ENCODE measurements at places on chromosomes 3 and 15.

GRCh38 chr15:83880529-83880928 lies 226.6 kb downstream of the ADAMTSL3 start:
- no peak for DNase-seq

DNA sequence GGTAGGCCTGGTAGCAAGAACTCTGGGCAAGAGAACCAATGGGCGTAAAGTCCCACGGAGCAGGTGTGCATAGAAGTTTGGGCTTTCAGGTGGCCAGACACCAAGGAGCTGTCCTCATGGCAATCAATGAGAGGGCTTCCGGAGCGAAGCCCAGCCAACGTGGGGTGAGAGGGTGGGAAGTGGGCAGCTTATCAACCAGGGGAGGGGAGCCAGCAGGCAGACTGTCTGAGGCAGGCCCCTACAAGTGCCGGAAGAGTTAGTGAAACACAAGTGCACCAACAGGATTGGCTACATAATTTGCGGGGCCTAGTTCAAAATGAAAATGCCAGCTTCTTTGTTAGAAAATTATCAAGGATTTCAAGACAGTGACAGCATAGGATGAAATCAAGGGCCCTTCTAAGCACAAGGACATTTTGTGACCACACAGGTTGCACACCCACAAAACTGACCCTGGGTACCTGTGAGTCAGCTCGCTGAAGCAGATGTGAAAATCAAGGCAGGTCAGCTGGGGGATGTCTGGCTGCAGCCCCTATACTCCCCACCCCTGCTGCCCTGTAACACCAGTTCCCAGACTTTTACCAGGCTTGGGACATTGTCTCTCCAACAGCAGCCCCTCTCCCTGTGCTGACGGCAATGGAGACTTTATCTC lies 102.1 kb upstream of the ETV5 start:
- no peak for DNase-seq

DNA sequence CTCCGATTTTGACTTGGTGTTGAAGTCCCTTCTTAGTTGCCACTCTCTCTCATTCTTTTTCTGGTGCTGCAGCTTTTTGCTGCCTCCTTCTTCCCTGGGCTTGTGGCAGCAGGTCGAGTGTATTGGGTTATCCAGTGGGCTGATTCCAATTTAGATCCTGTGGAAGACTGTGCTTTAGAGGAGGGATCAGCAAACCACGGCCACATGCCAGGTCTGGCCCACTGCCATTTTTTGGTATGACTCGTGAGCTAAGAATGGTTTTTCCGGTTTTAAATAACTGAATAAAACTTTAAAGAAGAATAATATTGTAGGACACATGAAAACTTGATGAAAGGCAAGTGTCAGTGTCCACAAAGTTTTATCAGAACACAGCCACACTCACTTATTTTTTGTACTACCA lies 330.5 kb downstream of the ROBO2 start:
- DNase-seq = no peak

DNA sequence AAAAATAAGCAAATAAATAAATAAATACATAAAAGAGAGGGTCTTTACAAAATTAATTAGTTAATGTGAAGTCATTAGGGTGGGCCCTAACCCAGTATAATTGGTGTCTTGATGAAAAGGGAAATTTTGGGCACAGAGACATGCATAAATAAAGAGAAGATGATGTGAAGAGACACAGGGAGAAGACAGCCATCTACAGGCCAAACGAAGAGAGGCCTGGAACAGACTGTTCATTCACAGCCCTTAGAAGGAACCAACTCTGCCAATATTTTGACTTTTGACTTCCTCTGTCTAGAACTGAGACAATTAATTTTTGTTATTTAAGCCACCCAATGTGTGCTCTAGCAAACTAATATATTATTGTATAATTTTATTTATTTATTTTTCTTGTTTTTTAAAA lies 29.6 kb upstream of the SELENOK start:
- DNase-seq = no peak

DNA sequence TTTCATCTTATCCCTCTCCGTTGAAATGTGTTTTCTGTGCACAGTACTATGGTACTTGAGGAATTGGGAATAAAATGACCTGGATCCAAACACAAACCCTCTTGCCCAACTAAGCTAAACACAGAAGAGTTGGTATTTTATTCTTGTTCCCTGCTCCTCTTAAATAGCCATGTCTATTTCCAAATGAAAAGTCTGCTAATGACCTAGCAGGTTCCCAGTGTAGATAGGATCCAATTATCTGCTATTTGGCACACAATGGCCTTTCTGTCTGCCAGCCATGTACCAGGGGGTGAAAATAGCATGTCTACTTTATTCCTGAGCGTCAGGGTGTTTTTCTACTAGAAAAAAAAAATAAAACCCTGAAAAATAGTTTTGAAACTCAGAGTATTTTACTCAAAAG lies 657.0 kb upstream of the NAALADL2 start:
- DNase-seq = no peak

- DNase-seq = peak; percentile 8
These were observed 17.1 kb downstream of the CTXND1 start for GRCh38 chr15:80234883-80235282.

DNA sequence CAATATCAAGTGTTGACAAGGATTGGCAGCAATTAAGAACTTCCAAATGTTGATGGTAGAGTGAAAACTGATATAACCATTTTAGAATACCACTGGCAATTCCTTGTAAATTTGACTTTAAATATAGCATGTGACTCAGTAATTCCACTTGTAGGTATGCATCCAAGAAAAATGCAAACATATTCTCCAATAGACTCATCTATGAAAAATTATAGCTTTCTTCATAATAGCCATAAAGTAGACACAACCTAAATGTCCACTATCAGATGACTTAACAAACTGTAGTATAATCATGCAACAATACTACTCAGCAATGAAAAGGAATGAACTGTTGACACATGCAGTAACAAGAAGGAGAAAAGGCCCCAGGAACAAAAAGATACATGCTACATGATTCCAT lies 988.1 kb downstream of the FHIT start:
- no peak for DNase-seq

DNA sequence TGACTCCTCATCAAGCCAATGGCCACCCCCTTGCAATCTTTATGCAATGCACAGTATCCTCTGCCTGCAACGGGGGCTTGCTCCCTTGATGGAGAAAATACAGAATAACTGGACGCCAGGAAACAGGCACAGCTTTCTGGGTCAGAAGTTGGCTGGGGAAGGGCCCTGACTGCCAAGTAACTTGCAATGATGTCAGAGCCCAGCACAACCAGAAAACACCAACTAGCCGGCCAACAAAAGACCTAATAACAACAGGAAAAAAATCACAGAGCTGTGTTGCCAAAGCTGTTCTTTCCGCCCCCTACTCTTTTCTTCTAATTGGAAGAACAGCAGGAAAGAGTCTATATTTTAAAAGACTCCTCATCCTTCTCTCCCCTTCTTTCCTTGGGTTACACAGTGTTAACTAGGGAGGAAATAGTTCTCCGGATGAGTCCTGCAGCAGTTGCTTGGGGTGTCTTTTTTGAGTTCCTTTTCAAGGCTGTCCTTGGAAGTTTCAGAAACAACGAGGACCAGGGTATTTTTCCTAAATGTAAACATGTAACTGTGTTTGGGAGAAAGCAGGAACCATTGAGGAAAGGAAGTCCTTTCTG lies 1.4 kb upstream of the SEMA6D start:
- no peak for DNase-seq

- DNase-seq = peak; percentile 9
These were observed 32.7 kb downstream of the STARD9 start for GRCh38 chr15:42608110-42608531.

DNA sequence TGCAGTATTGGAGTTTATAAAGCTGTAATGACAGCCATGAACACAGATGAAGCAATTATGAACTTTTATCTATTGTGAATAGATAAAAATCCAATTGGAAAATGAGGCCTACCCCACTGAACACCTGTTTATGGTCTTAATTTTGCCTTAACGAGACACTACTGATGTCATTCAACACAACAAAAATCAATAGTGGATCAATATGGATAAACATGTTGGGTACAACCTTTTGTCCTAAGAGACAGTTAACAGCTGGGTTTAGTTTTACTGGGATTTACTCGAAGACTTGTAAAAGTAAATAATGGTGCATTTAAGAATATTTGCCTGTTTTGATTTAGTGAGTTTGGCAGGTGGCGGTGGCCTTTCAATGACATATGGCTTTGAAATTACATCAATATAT lies 217.8 kb downstream of the NR1D2 start:
- no peak for DNase-seq

GRCh38 chr3:168865022-168865551 lies 769.4 kb upstream of the GOLIM4 start:
- DNase-seq = no peak
